ENCODE measurements at places on chromosomes 2 and 18.

GRCh38 chr2:240351826-240352426 lies 83.5 kb upstream of the GPC1 start:
- DNase-seq = no peak

- no peak for DNase-seq
Observed at GRCh38 chr2:80324525-80324924, 20.0 kb upstream of the LRRTM1 start.

- no peak for DNase-seq
Observed at GRCh38 chr2:27115519-27115918, 3.4 kb downstream of the CGREF1 start.

GRCh38 chr2:47724221-47724981 lies 58.5 kb upstream of the MSH6 start:
- peak; percentile 13 for DNase-seq

GRCh38 chr2:158649846-158650245 lies 145.3 kb upstream of the DAPL1 start:
- peak; percentile 3 for DNase-seq

DNA sequence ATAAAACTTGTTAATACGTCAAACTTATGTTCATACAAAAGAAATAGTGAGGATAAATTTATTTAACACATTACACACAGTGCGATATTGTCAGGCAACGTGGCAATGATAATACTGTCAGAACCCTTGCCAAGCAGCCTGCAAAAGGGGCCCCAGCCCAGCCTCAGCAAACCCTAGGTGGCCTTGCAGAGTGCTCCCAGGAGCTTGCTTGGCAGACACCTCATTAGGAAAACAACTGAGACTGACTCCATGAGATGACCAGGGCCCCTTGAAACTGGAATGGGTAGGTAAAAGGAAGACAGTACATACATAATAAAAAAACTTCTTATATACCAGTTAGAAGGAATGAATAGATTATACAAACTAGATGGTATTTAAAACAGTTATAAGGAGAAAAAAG lies 136.6 kb upstream of the EPC2 start:
- no peak for DNase-seq

- DNase-seq = no peak
Observed at GRCh38 chr2:122528958-122529705, 773.7 kb downstream of the TSN start.

DNA sequence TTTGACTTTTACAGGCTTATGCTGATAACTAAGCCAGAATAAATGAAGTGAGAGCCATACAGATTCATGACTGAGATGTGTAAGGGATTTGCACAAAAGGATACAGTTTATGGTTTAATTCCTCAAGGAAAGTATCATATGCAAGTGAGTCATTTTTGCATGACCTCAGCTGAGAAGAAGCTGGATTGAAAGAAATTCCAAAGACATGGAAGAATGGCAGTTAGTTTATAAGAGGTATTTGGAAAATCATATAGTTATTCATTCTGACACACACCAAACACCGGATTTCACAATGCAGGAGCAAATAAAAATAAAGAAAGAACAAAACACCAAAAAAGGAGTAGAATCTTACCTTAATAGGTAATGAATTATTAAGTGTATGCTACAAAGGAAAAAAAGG lies 83.2 kb upstream of the RND3 start:
- DNase-seq = no peak

- peak; percentile 23 for DNase-seq
Observed at GRCh38 chr2:121476684-121477083, 54.0 kb upstream of the RNU4ATAC start.

GRCh38 chr2:157842106-157842879 lies 33.8 kb downstream of the ACVR1 start:
- no peak for DNase-seq

DNA sequence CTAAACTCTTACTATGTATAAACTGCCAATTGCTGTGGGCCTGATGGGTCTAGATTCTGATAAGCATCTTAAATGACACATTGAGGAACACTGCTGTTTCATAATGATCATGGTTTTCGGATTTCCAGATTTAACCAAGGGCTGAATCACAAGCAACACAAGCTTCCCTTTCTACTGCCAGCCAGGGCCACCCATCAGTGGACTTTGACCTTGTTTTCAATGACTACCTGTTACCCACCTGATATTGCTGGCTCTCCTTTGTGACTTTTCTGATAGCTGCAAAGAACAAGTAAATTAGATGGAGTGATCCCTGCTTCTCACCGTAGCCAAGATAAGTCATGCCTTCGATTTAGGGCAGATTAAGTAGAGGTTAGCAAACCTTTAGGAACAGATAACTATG lies 259.0 kb downstream of the PAX3 start:
- DNase-seq = no peak

DNA sequence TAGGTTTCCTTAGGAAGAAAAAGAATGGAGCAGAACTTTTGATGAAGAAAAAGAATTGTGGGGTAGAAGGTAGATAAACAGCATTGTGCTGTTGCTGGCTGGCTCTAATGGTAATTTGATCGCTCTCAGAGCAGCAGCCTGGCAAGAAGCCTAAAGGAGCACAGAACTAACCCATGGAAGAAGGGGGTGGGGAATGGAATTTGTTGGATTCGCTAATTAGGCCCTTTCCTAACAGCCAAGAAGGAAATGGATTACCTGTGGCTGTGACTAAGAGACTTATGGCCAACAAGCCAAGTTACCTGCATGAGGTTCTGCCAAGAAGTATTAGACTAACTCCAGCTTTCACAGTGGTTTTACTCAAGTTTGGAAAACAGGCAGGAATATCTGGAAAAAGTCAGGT lies 210.6 kb downstream of the IKZF2 start:
- no peak for DNase-seq

- no peak for DNase-seq
Observed at GRCh38 chr18:10086458-10087210, 172.8 kb downstream of the VAPA start.

DNA sequence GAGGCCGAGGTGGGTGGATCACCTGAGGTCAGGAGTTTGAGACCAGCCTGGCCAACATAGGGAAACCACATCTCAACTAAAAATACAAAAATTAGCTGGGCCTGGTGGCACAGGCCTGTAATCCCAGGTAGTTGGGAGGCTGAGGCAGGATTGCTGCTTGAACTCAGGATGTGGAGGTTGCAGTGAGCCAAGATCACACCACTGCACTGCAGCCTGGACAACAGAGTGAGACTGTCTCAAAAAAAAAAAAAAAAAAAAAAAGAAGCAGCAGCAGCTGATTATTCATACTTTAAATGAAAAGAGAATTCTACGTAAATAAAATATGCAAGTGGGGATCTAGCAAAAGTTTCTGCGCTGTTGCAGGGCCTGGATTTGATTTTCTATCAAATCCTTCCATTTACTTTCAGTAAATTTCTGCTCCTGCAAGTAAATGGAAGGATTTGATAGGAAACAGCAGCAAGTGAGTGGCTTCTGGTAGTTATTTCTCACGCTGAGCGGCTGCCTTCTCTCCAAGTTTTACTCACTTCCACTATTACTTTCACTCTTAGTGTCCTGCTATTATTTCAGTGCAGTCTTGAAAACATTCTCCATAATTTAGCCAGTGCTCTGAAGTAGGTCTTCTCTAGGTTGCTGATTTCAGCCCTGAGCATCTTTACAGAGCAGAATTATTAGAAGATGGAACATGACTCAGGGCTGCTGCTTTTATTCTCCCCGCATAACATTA lies 68.4 kb downstream of the SLC16A14 start:
- no peak for DNase-seq

GRCh38 chr18:22639026-22639463 lies 221.3 kb upstream of the CTAGE1 start:
- no peak for DNase-seq

DNA sequence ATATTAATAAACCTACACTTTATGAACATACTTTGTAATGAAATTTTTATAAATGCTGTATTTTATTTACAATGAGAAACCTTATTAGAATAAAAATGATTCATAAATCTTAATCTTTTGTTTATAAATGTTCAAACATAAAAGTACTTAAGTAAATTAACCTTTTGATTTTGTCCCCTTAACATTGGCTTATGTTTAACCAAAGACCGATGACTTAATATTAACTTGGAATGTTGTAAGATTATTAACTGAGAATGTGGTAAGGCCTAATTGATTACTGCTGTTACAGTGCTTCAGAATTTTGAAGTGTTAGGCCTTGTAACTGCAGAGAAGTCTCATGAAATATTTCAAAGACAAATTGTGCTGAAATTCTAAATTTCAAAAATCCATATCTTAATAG lies 5.7 kb downstream of the CPS1 start:
- no peak for DNase-seq

- no peak for DNase-seq
Observed at GRCh38 chr18:63164396-63164795, 155.2 kb downstream of the BCL2 start.

DNA sequence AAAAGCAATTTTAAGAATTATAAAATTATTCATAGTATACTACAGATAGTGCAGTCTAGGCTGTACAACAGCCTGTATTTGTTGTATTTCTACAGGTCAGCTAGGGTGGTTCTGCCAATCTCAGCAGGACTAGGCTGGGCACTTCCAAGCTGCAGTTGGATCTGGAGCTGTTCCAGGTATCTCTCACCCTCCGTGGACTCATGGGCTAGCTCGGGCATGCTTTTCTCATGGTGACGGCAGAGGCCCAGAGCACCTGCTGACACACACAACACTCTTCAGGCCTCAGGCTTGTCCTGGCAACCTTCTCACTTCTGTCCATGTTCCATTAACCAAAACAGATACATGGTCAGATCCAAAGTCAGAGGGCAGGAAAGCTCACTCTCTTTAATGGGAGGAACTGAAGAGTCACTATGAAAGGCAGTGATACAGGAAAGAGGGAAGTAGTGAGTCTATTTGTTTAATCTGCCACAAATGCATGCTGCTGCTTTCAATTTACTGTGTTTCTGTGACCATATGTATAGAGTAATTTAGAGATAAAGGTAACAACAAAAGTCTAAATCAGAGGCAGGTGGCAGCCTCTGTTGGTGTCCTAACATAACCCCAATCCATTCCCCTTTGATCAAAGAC lies 462.4 kb upstream of the ACVR2A start:
- DNase-seq = peak; percentile 5

DNA sequence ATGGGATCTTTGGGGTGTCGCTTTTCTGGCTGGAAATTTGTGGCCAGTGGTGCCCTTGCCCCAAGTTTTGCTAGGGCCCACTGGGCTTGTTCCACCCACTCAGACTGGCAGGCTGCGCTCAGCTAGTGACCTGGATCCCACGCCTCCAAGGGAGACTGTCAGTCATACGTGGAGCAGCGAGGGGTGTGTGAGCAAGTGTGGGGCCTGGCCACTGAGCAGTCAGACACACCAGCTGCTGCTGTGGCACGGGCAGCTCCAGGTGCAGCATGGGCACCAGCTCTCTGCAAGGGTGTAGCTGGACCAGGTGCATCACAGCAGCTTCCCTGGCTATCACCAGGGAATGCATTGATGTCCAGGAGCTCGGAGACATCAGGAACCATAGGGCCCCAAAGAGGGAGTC lies 327.0 kb downstream of the NR4A2 start:
- no peak for DNase-seq

DNA sequence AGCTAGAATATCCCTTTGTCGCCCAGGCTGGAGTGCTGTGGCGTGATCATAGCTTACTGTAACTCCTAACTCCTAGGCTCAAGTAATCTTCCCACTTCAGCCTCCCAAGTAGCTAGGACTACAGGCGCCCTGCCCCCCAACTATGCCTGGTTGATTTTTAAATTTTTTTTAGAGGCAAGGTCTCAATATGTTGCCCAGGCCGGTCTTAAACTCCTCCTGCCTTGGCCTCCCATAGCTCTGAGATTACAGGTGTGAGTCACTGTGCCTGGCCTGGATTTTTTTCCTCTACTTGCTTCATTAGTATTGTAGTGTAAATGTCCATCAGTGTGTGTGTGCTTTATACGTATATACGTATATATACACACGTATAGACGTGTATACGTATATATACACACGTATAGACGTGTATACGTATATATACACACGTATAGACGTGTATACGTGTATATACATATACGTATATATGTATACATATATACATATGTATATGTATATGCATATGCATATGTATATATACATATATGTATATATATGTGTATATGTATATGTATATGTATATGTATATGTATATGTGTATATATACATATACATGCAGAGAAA lies 124.4 kb downstream of the DIS3L2 start:
- no peak for DNase-seq

DNA sequence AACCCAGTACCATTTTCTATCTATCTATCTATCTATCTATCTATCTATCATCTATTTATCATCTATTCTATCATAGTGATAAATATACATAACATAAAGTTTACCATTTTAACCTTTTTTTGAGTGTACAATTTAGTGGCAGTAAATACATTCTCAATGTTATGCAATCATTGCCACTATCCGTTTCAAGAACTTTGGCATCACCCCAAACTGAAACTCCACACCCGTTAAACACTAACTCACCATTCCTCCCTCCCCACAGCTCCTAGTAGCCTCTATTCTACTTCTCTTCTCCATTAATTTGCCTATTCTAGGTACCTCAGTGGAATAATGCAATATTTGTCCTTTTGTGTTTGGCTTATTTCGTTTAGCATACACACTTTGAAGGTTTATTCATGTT lies 82.5 kb upstream of the KCNE4 start:
- no peak for DNase-seq

Measured in suppressor macrophage (primary cell).